ENCODE measurements at places on chromosomes 6 and 20.

DNA sequence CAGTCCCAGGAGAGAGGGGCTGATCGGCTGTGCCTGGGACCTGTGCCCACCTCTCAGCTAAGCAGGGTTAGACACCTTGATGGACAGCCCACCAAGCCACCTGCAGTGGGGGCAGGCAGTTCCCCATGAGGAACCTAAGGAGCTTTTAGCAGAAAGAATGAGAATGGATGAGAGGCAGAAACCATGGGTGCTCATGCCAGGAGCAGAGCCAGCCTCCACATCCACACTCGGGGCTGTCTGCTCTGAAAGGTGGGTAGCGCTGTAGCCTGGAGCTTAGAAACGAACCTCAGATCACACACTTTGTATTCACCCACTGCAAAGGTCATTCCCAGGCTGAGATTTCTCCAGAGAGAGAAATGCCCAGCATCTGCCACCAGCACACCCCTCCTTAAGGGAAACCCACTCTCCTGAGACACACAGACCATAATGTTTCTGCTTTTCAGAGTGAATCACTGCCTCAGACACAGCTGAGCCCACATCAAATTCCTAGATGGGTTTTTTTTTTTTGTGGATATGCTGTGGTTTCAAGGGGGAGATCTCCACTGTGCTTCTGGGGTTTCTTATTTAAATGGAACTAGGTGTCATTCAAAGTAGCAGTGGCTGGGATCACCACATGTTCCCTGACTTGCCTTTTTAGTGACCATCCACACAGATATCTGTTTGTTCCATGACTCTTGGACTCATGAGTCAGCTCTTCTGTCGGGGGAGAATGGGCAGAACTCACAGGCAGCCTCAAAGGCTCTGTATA, 218.9 kb downstream of the EYA2 start:
- no peak for DNase-seq

- DNase-seq: no peak
Observed at GRCh38 chr6:105270511-105270910, 90.7 kb upstream of the POPDC3 start.

- no peak for DNase-seq
Observed at GRCh38 chr6:27810768-27811450, 101.3 kb downstream of the OR2B2 start.

- no peak for DNase-seq
Observed at GRCh38 chr6:139722530-139722929, 348.1 kb upstream of the CITED2 start.

- no peak for DNase-seq
Observed at GRCh38 chr20:21702553-21703470, 2.7 kb upstream of the PAX1 start.

Data from activated T-cell treated with anti-CD3 and anti-CD28 coated beads for 4 hours (primary cell).